Stomach (tissue), 19 donors: ENCODE measurements at places on chromosomes 5 and 9. TPM values are rescaled to one million over a fixed set of nuclear protein-coding genes. Genes with fewer than 3 reads are reported as not detected.

The BHMT2 gene
- total RNA-seq: 1.4 TPM

The TAF11L4 gene
- total RNA-seq: not detected

DNA sequence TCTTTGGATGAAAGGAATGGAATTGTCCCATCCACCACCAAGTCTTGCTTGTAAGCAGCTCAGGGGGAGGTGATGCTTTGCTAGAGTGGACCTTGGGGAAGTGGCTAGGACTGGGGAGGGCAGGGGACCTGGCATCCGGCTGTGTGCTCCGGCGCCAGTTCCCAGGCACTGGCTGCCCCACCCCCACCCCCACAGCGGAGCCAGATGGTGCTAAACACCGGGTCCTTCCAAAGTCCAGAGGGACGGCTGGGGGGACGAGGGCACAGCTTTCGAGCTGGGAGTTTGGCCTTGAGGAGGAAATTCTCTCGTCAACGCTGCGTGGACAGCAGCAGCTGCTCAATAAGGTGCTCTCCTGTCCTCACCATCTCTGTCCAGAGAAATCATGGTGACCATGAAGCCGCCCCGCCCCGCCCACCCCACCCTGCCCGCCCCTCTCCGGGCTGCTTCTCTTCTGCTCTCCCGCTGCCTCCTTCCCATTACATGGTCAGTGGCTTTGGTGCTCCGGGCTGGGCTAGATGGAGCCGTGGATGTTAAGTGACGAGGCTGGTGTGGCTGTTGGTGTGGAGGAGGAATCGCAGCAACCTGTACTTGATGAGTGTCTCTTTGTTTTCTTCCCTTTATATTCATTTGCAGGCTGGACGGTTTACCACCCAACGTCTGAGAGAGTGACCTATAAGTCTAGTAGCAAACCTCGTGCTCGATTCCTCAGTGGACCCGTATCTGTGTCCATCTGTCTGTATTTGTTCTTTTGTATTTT lies 115.7 kb downstream of the WNK2 start:
- DNase-seq: no peak

DNA sequence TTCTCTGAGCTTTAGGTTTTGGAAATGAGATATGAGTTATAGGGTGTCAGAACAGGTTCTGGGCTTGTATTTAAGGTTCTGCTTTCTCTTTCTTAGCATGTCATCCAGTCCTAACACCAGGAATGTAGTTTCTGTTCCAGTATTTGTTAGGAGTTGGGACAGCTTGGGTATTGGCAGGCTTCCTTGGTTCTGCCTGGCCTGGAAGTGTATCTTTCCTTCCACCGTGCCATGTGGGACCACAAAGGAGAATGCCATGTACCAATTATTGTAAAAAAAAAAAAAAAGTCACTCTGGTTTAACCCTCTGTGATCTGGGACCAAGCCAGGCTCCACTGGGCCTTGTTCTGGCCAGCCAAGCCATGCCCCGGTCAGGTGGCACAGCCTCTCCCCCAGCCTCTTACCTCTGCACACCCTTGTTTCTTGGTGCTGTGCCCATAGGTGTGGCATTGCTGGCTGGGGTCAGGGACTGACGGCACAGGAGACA lies 47.8 kb downstream of the ARHGAP26 start:
- no peak for DNase-seq

- no peak for DNase-seq
These were observed 319.1 kb downstream of the KIF4B start for GRCh38 chr5:155332618-155333017.

DNA sequence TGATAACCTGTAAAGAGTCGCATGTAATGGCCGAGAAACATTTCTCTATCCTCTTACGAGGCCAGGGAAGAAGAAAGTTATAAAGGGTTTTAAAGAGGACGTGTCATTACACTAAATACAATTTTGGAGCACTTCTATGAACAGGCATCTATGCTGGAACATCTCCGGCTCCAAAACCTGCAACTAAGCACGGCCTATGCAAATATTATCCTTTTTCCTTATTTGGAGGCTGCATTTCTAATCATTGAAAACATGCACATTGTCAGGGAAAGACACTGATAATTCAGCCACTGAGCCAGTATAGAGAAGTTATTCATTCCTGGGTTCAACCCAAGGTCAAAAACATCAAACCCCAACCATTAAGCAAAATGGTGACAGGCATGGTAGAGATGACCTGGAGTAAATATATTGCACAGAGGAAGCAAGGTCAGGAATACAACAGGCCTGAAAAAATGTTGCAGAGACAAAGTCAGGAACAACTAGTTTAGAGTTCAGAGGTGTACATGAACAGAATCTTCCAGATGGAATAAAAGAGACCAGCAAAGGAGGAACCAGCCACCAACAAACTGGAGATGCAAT lies 674.1 kb downstream of the NR2F1-AS1 start:
- no peak for DNase-seq

GRCh38 chr5:40677456-40677855 lies 2.3 kb upstream of the PTGER4 start:
- DNase-seq: no peak

- peak; percentile 77 for DNase-seq
These were observed 482 bp downstream of the NFIB start for GRCh38 chr9:14313378-14313940.

GRCh38 chr5:114418176-114419066 lies 56.6 kb downstream of the KCNN2 start:
- DNase-seq: peak; percentile 16

GRCh38 chr5:64653766-64654560 lies 36.3 kb upstream of the SHISAL2B start:
- DNase-seq: no peak

The ZBED3 gene
- total RNA-seq: 132 TPM

The THG1L gene
- total RNA-seq: 15.6 TPM

DNA sequence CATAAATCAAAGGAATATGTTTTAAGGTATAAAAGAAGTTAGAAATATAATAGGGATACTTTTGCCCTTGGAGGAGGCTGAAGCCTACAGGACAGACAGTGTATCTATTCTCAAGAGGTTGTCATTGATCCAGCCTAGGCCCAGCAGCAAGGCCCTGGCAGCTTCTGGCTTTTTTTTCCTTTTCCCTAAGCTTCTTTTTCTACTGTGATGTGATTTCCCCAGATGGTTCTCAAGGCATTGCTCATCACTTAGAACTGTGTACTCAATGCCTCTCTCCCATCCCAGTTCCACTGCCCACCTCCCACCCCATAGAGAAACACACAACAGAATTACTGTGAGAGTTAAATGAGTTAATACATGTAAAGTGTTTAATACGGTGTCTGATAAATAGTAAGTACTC lies 88.6 kb downstream of the SLC44A1 start:
- no peak for DNase-seq

- no peak for DNase-seq
These were observed 2.1 kb upstream of the PSIP1 start for GRCh38 chr9:15512889-15513288.

- peak; percentile 40 for DNase-seq
These were observed 19.5 kb upstream of the RAB14 start for GRCh38 chr9:121220996-121221663.

DNA sequence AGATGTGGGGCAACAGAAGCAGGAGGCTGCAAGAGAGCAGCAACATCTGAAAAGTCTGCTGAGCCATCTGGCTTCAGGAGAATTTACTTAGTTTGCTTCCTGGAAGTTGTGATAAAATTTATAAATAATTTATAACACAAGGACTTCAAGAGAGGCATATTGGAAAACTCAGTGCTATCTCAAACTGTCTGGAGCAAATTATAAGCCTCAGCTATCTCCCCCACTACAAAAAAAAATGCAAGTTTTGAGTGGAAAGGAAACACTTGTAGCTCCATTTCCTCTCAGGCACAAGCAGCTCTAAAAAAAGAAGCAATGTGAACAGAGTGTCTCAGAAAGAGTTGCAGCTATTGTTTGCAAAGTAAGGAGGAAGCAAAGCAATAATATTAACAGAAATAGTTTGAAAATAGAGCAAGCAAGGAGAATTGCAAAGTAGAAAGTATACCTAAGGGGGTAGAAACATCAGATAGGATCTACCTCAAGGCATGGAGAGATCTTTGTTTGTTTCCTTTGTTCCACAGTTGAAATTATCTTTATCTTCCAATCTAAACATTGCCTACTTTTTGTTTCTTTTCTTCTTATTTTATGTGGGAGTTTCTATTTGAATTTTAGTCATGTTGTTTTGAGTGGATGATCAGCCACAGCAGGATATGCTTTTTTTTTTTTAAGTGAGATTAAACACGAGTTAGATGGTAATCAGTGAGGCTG lies 55.9 kb upstream of the IL6ST start:
- no peak for DNase-seq

- DNase-seq: no peak
These were observed 193.4 kb downstream of the ATPSCKMT start for GRCh38 chr5:10056228-10056760.

The MLANA gene
- total RNA-seq: not detected
